ENCODE measurements at places on chromosomes 11 and 22.

GRCh38 chr11:30281476-30282288 is 41.2 kb upstream of the ARL14EP start:
- DNase-seq, result no peak

- DNase-seq, result peak; percentile 60
These were observed 31.7 kb upstream of the CSNK1E start for GRCh38 chr22:38348751-38349496.

DNA sequence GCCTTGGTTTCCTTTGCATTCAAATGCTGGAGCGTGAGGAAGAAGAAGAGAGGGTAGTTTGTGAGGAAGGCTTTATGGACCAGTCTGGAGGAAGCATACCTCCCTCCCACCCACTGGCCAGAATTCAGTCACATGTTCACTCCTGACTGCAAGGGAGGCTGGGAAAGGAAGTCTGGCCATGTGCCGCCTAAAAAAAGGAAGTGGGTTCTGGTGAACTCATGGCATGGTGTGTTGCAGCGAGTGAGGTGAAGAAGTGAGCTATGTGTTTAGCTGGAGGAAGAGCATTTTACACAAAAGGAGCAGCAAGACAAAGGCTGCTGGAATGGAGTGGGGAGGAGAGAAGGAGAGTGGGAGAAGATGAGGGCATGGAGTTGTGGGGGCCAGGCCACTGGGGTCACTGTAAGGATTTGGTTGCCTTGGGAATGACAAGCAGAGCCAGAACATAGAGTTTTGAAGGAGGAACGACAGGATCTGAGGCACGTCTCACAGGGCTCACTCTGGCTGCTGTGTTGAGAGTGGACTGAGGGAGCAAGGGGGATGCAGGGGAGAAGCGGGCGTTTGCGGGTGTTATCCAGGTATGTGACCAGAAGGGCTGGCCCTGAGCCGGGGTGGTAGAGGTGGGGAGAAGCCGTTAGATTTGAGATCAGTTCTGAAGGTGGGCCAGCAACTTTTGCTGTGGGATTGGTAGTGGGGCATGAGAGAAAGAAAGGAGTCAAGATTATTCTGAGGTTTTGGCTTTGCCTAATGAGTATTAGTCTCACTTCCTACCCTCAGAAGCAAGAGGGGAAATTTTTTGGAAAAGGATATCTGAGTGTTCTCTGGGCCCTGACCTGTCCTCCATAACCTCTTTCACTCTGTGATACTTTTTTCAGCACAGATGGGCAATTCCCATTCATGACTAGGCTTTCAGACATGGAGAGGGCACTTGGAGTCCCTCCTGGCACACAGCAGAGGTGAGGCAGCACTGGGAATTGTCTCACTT is 26.4 kb downstream of the BMAL1 start:
- DNase-seq, result no peak

DNA sequence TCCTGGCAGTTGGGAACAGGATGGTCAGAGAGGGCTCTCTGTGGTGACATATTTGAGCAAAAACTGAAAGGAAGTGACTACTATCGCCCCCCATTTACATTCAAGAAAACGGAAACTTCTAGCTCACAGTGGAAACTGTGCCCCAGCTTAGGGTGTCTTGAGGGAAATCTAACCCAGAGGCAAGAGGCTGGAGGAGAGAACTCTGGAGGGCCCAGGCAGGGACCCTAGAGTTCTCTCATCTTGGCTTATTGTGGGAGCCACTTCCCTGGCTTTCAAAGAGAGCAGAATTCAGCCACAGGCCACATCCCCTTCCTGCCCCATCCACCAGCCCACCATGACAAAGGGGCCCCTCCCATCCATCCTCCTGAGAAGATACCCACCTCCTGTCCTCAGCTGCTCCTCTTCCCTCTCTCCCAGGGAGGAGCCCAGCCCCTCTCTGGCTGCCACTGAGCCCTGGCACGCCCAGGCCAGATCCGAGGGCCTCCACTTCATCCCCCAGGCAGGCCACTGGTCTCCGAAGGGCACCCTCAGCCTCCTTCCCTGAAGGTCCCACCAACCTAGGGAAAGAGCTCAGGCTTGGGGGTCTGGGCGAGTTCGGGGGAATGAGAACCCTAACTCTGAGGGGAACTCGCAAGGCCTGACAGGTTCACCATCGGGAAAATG is 1.6 kb upstream of the TMPRSS13 start:
- DNase-seq, result no peak

GRCh38 chr11:19929147-19929546 is 216.5 kb downstream of the NAV2 start:
- no peak for DNase-seq
